ENCODE measurements at places on chromosomes 3 and 15. TPM values are rescaled to one million over a fixed set of nuclear protein-coding genes. Genes with fewer than 3 reads are reported as not detected.

GRCh38 chr3:186440891-186441290 is 78.9 kb upstream of the DGKG start:
- no peak for DNase-seq

DNA sequence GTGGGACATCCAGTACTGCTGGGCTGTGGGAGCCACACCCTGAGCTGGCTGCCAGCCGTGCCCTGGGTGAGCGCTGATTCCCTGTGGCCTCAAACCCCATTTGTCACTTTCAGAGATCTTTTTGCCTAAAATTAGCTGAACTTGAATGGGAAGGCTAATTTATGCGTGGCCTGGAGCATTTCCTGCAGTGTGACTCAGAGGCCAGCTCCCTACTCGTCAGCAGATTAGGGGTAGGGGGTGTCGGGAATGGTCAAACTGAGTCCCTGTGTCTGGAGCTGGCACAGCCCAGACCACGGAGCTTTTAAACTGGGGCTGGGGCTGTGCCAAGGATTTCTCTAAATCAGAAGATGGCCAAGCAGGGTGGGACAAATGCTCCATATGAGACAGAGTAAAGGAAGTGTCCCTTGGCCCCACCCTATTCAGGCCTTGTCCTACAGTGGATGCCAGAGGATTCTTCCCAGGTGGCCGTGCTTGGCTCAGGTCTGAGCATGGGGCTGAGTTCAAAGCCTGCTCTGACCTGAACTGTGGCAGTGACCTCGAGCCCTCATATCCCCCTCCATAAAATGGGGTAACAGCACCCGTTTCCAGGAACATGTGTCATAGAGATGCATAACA is 59.7 kb downstream of the ATP2B2 start:
- no peak for DNase-seq

DNA sequence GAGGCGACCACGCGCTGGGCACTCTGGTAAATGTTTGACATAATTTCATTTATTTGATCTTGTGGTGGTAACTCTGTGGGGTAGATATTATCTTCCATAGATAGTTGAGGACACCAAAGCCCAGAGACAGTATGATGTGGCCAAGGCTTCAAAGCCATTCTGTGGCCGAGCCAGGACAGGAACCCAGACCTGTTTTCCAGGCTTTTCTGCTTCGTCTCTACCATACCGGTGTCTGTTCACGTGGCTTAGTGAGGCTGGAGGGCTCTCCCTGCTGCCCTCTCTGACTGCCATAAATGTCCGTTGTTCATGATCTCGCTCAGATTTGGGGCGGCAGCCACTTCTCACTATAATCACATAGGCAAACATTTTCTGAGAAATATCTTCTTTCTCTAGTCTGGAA is 134.7 kb downstream of the PEX5L start:
- no peak for DNase-seq

- no peak for DNase-seq
Observed at GRCh38 chr3:189737071-189737470, 105.9 kb downstream of the TP63 start.

DNA sequence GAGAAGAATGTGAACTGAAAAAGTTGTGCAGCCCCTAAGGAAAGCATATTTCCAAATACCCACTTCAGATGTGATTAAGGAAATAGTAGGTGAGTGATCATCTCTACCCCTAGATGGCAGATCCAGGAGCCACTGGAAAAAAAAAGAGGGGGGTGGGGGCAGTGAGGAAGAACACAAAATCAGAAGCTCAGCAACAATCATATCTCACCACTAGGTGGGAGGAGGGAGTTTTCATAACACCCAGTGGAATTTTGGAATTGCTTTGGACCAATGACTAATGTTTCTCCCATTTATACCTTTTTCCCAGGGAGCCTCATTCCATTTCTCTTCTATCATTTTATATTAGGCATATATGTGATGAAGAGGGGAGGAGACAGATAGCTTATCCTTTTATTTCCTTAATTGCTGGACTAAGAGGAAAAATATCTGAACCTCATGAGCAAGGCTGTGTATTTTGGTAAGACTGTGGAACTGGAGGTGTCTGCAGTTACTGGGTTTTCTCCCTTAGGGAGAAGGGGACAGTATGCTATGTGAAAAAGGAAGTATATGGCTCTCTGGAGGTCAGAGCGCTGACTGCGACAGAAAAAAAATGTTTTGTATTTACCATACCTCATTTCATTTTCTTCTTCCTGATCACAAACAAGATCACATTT is 363.4 kb downstream of the GAP43 start:
- no peak for DNase-seq

GRCh38 chr15:53059273-53060043 is 269.3 kb upstream of the ONECUT1 start:
- DNase-seq = no peak

DNA sequence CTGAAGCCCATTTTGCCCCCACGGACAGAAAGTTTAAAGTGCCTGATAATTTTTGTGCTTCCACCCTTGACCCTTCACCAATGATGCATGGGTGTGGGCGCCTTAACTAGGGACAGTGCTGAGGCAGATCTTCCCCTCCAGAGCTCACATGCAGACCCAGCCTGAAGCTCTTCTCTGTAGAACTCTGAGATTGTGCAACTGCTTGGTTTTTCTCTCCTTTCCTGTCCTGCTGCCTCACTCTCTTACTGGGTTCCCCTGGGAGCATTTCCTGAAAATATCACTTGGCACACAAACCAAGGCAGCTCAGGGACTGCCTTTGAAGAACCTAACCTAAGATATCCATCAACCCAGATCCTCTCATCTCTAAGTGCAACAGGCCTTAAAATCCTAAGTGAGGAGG is 220.3 kb upstream of the STT3B start:
- no peak for DNase-seq

GRCh38 chr3:106035619-106036018 is 166.8 kb upstream of the CBLB start:
- no peak for DNase-seq

- peak; percentile 59 for DNase-seq
Observed at GRCh38 chr3:160755776-160756304, at the start of gene PPM1L. Gene PPM1L (plus strand): TSS chr3:160756231.

- no peak for DNase-seq
Observed at GRCh38 chr3:85710490-85710889, 751.7 kb downstream of the CADM2 start.

GRCh38 chr3:112351823-112352222 is 18.9 kb downstream of the CD200 start:
- DNase-seq = no peak

DNA sequence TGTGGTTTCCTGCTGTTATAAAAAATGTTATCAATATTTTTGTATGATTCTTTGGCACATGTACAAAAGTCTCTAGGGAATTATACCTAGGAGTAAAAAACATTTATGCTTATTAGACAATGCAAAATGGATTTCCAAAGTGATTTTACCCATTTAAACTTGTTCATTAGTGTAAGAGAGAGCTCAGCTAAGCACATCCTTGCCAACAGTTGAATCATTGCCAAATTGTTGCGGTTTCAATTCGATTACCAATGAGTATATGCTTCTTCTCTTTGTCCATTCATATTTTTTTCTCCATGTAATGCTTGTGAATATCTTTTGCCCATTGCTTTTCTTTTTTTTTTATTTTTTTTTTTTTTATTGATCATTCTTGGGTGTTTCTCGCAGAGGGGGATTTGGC is 17.2 kb downstream of the CASR start:
- no peak for DNase-seq

DNA sequence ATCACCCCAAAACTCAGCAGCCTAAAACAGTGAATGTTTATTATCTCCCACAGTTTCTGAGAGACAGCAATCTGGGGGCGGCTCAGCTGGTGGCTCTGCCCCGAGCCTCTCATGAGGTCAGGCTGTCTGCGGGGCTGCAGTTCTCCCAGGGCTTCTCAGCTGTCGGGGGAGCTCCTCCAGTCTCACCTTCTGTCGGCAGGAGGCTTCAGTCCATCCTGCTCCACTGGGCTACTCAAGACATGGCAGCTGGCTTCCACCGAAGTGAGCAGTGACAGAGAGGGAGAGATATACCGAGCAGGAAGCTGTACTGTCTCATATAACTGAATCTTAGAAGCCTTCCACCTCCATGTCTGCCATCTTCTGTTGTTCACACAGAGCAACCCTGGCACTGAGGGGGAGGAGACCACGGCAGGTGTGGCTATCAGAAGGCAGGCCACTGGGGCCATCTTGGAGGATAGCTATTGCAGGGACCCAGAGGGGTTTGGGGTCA is 72.8 kb upstream of the ITGA11 start:
- DNase-seq = no peak

DNA sequence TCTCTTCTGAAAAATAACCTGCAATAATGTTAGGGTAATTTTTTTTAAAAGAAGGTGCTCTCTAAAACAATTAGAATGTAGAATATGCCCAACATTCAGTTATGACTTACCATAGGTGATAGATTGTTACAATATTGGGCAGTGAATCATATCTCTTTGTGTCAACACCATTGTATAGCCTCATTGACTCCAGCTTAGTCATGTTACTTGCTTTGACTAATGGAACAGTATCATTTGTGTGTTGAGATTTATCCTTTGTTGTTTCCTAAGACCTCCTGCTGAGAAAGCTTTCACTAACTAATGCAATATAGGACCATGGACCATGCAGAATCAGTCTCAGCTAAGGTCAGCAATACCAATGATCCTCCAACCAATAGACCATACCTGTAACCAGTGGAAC is 1106.4 kb downstream of the SI start:
- DNase-seq = no peak

- DNase-seq = no peak
Observed at GRCh38 chr15:22960556-22960955, 19.6 kb downstream of the CYFIP1 start.

DNA sequence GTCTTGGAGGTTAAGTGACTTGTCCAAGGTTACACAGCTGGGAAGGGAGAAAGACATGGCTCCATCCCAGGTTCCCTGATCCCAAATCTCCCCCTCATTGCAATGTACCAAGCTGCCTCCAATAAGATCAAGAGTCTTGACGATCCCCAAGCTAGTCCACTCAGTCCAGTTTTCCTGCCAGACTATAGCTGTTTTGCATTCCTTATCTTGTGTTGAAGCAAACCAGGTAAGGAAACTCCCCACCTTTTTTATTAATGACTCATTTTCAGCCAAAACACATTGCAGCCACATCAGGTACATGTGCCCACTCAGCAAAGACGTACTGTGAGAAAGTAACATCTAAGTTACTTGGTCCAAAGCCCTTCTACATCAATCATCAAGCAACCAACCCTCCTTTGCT is 41.9 kb downstream of the LIPC start:
- no peak for DNase-seq

DNA sequence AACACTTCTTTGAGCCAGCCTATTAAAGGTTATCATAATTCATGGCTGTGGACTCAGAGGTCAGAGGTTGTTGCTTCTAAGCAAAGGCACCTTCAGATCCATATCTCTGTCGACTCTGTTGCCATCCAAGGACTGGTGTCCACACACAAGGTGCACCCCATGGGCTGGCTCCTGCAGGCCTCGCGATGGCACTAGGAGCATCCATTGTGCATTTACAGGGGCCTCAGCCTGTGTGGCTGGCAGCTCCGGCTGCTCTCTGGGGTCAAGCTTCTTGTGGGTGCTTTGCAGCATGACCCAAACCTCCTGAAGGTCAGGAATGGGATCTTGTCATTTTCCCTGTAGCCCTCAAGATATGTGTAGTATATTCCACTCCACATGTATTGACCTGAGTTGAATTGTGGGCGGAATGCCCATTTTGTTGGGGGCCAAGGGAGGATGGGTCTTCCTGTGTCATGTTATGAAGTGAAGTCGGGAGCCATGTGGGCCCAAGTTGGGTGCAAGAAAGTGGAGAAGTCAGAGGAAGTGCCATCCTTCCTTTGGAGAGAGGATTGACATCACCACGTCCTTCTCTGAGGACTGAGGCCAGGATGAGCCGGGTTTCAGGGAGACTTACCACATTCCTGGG is 43.9 kb downstream of the CHDH start:
- DNase-seq = no peak

DNA sequence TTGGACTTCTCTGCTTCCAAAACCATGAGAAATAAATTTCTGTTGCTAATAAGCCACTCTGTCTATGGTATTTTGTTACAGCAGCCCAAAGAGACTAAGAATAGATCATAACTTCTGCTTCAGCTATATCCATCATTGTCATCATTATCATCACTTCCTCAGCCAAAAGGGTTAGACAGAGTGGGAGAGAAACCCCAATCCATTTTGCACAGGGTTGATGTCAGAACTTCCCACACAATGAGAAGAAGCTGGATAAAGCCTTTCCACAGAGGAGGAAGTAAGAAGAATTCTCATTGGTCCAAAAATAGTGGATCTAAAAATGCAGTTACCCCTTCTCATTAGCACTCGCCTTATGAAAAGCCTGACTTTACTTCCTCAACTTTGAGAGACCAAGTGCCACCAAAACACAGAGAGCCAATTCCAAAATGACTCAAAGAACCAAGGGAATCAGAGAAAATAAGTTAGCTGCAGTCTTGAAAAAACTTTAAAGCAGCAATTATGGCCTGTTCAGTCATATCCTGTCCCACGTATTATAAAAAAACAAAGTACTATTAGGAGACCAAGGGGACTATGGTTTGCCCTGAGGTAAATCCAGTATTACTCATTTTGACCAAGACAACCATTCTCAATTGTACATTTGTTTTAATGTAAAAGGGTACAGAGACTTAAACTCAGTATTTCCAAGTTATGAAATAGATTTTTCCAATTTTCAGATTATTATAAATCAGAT is 80.2 kb downstream of the WNT5A start:
- no peak for DNase-seq

DNA sequence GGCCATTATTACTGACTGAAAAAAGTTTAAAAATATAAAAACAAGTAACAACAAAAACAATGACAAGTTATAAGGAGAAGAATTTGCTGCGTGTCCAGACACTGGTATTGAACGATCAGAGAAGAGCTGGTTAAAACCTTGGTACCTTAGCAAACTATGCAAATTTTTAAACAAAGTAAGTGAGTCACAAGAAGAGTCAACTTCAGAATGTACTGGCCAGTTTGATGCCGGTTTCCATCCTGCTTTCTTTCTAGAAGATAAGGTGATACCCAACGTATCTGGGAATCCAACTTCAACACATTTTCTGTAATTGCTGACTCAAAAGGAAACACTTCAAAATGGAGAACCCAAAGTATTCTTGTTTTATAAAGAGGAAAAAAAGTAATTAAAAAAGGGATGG is 49.8 kb downstream of the RUBCN start:
- no peak for DNase-seq

- DNase-seq = no peak
Observed at GRCh38 chr3:79263423-79263822, 504.4 kb downstream of the ROBO1 start.

The ACY1 gene
- total RNA-seq = 29.9 TPM

The ST8SIA2 gene
- total RNA-seq = 25.5 TPM

The NUTM1 gene
- total RNA-seq = not detected

The ETV5 gene
- 63.4 TPM for total RNA-seq

The GPR149 gene
- not detected for total RNA-seq

The ANKRD34C gene
- not detected for total RNA-seq

The PLA1A gene
- not detected for total RNA-seq

The GP5 gene
- total RNA-seq = 0.09 TPM

The KLHL6 gene
- total RNA-seq = 0.11 TPM

The WDR82 gene
- 119 TPM for total RNA-seq

The WDR72 gene
- 1.7 TPM for total RNA-seq

The GOLGA8J gene
- 0.54 TPM for total RNA-seq

The EOMES gene
- total RNA-seq = not detected

The TMEM108 gene
- total RNA-seq = 5.3 TPM

Measured in neural crest cell (in vitro differentiated cells).